Right ventricle myocardium superior (tissue), 1 donor: ENCODE measurements at places on chromosomes 12 and 14. TPM values are rescaled to one million over a fixed set of nuclear protein-coding genes. Genes with fewer than 3 reads are reported as not detected.

DNA sequence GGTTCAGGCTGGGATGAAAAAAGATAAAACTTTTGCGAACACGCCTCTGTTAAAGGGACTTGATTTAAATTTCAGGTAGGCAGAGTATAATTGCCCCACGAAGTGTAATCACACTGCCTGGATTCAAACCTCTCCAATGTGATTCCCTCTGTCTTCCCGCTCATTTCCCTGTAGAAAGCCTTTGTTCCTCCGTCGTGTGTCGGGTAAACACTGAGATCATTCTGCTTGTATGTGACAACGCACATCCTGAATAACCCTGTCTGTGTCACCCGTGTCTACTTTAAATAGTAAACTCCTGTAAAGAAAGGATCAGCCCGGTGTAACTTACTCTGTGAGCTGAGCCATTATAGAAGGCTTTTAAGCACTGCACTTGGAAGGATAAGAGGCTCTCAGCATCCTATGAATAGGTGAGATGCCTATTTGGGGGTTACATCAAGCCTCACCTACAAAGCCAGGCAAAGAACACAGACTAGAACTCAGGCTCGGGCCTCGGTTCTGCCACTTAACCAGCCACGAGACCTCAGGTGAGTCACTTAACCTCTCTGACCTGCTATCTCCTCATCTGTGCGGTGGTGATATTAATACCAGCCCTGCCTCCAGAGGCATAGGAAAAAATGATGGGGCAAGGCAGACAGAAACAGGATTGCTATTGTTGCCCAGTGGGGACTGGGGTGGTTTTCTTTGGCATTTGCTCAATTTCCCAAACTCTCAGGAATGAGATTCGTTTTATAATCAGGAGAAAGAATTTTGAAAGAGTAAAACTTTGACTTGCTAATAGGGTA, 74.2 kb downstream of the RBM19 start:
- DNase-seq: no peak

DNA sequence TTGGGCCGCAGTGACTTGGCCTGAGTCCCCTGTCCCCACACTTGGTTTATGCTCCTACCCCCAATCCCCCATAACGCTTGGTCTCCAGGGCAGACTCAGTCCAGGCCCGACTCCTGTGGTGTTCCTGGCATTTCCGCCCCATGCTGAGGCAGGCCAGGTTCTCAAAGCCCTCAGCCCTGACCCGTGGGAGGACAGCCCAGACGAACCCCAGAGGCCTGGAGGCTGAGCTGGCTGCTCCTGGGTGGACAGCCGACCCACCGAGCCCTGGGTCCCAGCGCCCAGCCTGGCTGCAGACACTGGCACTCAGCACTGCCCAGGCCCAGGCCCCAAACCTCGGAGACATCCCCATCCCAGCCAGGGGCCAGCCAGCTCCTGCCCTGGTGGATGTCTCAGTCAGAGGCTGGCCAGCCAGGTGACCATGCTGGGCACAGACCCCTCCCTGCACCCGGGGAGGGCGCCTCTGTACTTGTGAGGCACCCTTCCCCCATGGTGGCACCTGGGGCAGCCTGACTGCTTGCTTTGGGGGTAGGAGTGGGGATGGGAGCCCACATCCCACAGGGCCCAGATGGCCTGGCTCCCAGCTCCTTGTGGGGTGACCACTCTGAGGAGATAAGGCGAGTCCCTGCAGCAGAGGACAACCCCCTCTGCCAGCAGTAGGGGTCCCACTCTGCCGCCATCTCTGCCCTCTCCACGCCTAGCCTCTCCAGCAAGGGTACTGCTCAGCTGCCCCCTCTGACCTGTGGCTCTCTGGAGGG, 1.4 kb downstream of the PLD4 start:
- DNase-seq: no peak

HCFC2 gene
- total RNA-seq: 8.8 TPM

- DNase-seq: peak; percentile 47
These were observed 112.8 kb downstream of the CHST11 start for GRCh38 chr12:104569346-104570173.

GRCh38 chr12:6372403-6373003, 2.9 kb downstream of the SCNN1A start:
- no peak for DNase-seq

GRCh38 chr12:55072083-55072482, 52.3 kb downstream of the NEUROD4 start:
- DNase-seq: peak; percentile 65

DNA sequence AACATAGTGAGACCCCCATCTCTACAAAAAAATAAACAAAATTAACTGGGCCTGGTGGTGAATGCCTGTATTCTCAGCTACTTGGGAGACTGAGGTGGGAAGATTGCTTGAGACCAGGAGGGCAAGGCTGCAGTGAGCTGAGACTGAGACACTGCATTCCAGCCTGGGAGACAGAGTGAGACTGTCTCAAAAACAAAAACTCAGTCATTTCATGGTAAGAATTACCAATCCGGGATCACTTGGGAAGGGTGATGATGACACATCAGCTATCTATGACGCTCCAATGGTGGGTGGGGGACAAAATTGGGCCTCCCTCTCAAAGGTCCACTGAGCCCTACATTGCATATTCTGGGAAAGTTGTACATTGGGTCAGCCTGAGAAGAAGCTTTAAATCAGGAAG, 47.7 kb downstream of the SERPINA3 start:
- DNase-seq: no peak

DNA sequence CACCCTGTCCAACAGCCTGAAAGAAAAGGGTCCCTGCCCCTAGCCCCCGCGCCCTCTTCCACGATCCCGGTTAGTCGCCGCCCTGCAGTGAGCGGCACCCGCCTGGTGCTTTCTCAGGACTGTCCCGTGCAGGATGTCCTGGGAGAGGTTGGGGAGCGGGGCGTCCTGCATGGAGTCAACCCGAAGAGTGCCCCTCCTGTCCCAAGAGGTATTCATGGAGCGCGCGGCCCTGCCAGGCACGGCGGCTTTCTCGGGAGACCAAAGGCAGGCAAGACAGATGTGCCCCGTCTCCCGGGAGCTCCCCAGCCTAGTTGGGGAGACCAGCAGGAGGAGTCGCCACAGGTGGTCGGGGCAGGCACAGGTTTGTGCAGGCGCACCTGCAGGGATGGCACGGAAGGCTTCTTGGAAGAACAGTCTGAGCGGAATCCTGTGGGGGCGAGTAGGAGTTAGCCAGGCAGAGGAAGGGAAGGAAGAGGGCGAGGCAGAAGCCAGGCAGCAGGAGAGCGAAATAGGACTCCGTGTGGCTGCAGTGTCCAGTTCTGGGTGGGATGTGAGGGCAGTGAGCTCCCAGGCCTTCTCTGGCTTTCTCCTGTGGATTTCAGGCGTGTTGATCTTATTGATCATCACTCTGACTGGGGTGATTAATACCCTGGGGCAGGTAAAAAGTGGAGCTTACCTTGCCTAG, 723 bp downstream of the SIVA1 start:
- peak; percentile 56 for DNase-seq

DNA sequence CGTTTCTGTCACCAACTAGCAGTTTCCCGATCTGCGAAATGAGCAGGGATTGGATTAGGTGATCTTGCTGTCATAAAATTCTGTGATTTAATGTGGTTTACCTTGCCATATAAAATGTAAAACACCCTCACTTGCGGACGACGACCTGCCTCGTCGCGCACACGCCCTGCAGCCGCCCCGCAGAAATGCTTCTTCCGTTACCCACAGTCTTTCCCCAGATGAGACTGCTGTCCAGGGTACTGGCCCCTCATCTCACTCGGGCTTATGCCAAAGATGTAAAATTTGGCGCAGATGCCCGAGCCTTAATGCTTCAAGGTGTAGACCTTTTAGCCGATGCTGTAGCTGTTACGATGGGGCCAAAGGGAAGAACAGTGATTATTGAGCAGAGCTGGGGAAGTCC, 17.7 kb upstream of the FOXJ2 start:
- no peak for DNase-seq

ETNK1 gene
- total RNA-seq: 14.4 TPM

DNA sequence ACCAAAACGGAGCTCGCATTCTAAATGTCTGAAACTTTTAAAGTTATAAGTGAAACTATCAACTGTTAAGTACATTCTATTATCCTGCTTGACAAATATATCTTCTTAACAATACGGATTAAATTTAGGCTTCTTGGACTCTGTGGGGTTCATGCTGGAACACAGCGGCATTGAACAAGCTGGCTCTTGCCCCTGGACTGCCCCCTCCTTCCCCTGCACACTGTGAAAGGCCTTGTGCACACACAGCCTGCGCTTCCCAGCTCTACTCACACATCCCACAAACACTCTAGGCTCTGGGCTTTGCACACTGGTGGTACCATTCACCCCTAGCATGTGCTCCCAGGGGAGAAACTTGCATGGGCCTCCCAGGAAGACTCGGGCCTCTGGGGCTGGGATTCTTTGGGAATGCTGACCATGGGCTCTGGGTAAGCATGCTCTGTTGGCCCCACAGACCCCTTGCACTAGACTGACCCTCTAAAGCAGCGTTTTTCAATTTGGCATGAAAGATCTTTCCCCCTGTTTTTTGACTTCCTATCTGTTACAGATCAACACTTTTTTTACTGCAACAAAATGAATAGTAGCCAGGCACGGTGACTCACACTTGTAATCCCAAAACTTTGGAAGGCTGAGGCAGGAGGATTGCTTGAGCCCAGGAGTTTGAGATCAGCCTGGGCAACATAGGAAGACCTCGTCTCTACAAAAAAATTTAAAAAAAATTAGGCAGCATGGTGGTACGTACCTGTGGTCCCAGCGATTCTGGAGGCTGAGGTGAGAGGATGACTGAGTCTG, 96.2 kb upstream of the CPM start:
- no peak for DNase-seq

DNA sequence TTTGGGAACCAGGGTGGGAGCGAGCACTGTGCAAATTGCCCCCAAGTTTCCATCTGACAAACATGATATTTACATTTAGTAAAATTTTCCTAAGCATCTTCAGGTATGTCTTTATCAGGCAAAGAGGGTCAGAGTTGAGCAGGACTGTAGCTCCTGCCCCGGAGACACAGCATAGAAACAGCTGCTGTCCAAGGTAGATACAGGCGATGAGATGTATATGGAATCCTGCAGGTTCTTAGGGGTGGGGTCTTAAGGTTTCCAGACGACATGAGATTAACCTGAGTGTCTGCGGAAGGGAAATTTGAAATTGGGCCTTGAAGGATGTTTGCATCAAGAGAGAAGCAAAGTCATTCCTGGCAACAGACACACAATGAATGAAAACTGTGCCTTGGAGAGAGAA, 998.8 kb downstream of the AACS start:
- DNase-seq: no peak

DNA sequence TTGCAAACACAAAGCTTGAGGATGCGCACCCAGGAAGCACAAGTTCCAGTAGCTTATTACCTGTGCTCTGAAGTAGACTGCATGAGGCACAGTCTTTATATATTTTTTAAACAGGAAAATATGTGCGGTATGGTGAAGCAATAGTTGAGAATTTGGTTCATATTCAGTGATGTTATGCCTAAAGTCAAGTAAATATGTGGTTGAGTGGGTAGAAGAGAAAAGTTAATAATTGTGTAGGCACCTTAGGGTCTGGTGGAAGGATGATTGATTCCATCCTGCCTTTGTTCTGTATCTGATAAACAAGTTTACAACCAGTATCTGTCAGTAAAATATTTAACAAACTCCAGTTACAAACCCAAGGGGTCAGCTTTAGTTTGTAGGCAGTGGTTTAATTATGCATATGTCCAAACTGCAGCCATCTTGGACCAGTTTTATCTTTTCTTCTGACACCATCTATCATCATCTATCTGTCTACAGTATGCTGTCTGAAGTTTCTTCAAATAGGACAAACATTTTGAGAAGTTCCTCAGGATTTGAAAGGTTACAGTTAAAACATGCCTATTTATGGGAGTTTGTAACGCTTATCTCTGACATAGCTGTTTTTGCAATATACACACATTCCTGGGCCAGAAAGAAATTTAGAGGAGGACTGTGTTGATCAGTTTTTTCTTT, 10.8 kb downstream of the SINHCAF start:
- no peak for DNase-seq

KRT4 gene
- not detected for total RNA-seq

LRRC10 gene
- 40.5 TPM for total RNA-seq

TBC1D30 gene
- total RNA-seq: 0.83 TPM

GRCh38 chr12:83059107-83059506, 372.4 kb downstream of the TMTC2 start:
- DNase-seq: no peak

CYP27B1 gene
- total RNA-seq: not detected

- no peak for DNase-seq
These were observed 93.6 kb upstream of the RFLNA start for GRCh38 chr12:124201248-124201647.

- no peak for DNase-seq
These were observed 102.7 kb downstream of the DACT1 start for GRCh38 chr14:58740379-58740935.

GRCh38 chr12:13258717-13259119, 62.2 kb downstream of the EMP1 start:
- no peak for DNase-seq

DNA sequence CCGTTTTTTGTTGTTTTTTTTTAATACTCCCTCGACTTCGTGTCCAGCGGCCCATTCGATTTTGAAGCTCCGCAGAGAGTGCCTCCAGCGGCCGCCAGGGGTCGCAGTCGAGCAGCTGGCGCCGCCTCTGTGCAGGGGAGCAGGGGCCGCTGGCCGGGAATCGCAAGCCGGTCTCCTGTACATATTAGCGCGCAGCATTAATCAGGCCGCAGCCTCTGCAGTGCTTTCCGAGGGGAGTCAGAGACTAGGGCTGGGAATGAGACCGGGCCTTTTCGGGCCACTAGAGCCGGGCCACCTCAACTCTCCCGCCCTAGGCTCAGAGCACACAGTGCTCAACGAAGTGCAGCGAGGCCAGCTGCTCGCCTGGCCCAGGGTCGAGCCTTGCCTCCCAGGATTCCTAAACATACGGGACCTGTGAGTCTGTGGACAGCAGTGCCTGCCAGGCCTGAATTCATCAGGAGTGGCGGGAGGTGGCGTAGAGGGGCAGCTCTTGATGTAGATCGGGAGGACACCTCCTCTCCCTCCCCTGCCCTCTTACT, 81.8 kb downstream of the EMP1 start:
- DNase-seq: peak; percentile 84

DNA sequence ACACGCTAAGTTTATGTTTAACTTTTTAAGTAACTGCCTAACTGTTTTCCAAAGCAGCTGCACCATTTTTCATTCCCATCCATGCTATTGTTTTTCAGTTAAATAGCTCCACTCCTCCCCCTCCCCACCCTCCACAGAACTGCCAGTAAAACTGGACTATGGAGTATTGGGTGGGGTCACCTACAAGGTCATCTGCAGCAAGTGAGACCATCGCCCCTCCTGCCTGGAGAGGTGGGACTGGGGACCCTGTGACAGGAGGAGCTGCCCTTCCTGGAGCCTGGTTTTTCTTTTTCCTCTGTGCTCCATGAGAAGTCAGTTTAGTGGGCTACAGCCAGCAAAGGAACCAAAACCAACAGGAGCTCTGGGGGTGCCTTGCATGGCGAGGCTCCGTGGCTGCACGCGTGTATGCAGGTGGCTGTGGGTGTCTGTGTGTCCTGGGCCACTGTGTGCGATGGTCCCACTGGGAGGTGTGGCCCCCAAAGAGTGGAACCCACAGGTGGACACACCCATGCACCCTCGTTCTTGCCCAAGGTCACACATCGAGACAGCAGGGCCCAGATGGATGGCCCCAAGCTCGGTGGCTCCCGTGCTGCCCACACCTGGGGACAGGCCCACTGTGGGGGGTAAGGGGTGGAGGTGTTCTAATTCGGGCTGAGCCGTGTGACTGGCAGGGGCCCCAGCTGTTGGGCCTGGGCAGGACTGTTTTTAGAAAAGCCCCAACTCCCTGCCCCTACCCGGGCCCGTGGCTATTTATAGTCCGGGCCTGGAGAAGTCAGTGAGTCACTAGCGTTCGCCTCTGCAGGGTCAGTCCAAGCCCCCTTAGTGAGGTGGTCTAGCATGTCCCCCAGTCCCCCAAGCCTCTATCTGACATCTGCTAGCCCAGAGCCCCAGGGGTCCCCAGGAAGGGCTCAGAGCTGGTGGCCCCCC, 2.3 kb upstream of the ADSS1 start:
- peak; percentile 83 for DNase-seq

GRCh38 chr12:14240873-14241220, 124.6 kb upstream of the ATF7IP start:
- DNase-seq: no peak
